Activated CD8-positive, alpha-beta T cell treated with anti-CD3 and anti-CD28 coated beads for 36 hours (primary cell): ENCODE measurements at places on chromosomes 12 and 14. TPM values are rescaled to one million over a fixed set of nuclear protein-coding genes. Genes with fewer than 3 reads are reported as not detected.

DNA sequence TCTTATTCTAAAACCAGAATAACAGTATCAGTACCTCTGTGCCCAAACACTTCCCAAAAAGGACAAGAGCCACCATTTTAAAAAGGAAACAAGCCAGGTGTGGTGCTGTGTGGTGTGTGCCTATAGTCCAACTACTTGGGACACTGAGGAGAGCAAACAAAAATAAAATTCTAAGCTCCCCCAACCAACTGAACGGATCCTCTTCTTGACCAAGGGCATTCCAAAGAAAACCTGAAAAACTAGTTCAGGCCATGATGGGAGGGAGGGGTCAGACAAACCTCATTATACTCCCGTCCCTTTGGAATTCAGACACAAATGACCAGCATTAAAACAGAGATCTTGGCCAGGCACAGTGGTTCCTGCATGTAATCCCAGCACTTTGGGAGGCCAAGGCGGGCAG, 20.5 kb downstream of the SLC11A2 start:
- no peak for DNase-seq

DNA sequence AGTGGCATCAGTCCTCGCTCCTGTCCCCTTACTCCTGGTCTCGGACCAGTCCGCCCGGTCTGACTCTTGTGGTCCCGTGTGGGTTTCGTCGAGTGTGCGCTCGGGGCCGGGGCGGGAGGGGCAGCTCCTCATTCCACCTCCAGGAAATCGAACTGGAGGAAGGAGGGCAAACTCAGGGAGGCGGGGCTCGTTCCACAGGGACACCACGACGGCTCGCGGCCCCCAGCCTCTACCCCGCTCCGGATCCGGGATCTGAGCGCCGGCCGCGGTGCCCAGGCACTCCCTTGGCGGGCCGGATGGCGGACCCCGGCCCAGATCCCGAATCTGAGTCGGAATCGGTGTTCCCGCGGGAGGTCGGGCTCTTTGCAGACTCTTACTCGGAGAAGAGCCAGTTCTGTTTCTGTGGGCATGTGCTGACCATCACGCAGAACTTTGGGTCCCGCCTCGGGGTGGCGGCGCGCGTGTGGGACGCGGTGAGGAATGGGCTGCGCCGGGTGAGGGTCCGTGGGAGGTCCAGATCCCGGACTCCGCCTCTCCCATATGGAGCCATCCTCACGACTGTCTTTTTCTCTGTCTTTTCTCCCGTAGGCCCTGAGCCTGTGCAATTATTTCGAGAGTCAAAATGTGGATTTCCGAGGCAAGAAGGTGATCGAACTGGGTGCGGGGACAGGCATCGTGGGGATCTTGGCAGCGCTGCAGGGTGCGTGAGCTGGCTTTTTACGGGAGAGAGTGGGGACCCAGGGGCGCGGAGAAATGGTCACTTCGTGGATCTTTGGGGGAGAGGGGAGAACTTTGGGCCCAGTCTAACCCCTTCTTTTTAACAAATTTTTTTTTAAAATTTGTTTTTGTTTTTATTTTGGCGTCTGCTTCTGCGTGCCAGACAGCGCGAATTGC, at the start of gene EEF1AKMT3:
Gene EEF1AKMT3 (plus strand): TSS at position 186 of the 894 bp plus-strand sequence. CDS start 111 bp downstream, at position 297.
- peak; percentile 53 for DNase-seq

DNA sequence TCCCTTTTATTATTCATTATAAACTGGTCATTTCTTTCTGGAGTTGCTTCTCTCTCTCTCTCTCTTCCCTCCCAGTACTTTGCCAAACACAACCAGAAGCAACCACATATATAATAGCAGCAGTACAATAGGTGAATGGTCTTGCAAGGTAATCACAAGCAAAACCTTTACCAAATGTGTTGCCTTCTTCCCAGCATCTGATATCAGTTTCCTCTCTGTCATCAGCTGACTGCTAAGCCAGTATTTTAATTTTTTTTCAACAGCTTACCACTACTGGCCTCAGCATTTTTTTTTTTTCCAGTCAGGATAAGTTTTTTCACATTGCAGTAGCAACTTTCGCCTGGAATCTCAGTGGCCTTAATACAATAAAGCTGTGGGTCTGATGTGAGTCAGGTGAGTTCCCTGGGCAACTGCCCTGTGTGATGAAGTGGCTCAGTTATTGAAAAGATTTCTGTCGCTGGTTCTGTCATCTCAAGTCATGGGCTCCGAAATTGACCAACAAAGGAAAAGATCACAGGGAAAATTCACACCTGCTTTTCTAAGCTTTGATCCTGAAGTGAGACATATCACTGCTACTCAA, 282.5 kb upstream of the AMIGO2 start:
- peak; percentile 26 for DNase-seq

- no peak for DNase-seq
Observed at GRCh38 chr12:49161092-49161795, 27.6 kb downstream of the TUBA1A start.

- no peak for DNase-seq
Observed at GRCh38 chr14:80844872-80845271, 96.7 kb downstream of the CEP128 start.

DNA sequence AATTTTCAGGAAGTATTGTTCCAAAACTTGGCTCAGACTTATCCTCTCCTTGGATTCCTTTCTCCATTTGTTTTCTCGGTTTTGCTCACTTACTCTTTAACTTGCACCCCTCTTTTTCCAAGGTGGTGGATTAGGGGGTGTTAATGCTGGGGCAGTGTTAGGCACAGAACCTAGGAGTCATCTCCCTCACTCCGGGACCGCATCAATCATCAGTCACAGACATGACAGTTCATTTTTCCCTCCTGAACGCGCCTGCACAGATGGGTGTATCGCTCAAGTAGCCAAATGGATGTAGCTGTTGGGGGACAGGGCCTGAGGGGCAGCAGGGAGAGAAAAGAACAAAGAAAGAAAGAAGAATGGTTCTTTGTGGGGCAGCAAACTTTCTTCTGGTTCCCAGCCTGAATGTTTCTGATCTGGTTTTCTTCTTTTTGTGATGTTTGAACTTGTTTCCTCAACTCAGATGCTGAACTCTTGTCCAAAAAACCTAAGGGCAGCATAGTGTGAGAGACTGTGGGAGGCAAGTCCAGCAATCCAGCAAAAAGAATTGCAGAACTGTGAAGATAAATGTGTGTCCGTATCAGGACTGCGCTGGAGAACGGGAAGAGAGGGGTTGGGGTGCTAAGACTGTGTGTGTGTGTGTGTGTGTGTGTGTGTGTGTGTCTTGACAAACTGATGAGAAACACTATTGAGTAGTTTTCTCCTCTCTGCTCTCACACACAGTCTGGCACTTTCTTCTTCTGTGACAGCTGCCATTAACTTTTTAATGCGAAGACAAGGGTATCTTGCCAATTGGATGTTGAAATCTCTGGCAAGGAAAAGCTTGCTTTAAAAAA, 131.1 kb downstream of the FBXL14 start:
- DNase-seq: no peak

GRCh38 chr14:75705014-75705413, 44.0 kb downstream of the TTLL5 start:
- DNase-seq: no peak

DNA sequence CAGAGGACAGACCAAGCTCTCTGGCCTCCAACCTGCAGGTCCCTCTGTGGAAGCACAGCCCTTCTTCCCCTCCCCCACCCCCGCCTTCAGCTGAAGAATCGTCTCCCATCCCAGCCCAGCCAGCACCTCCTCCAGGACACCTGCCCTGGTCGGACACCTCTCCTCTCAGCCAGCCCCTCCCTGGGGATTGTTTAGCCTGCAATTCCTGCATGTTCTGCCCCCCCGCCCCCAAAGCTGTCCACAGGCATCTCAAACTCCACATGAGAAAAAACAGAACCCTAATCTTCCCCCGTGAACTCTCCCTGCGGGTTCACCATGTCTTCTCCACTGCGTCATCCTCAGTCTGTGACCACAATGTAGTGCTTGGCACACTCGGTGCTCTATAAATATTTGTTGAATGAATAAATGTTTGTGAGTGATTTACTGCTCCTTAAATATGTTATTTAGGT, 24.1 kb downstream of the PRIMA1 start:
- DNase-seq: no peak

- DNase-seq: no peak
Observed at GRCh38 chr12:2775431-2775830, 19.3 kb upstream of the FKBP4 start.

DNA sequence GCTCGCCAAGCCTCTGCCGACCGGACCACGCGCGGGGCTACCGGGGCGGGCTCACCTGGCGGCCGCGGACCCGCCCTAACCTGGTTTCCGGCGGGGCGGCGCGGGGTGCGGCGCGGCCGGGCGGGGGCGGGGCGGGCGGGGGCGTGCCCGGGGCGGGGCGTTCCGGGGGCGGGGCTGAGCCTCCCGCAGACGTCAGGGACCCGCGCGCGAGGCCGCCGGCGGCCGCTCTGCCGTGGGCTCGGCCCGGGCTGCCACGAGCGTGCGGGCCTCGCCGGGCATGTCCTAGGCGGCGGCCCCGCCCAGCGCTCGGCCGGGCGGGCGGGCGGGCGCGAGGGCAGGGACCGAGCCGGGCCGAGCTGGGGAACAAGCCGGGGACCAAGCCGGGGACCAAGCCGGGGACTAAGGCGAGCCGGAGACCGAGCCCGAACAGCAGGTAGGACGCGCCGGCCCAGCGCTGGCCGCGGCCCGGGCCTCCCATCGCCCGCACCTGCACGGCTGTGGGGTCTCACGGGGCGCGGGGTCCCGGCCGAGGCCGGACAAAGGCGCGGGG, at the start of gene CEP170B:
Gene CEP170B (plus strand): TSS at position 188 of the 550 bp plus-strand sequence. CDS start 3,183 bp downstream, outside the sequence.
- no peak for DNase-seq

- no peak for DNase-seq
Observed at GRCh38 chr14:102445066-102445465, 64.5 kb downstream of the ANKRD9 start.

DNA sequence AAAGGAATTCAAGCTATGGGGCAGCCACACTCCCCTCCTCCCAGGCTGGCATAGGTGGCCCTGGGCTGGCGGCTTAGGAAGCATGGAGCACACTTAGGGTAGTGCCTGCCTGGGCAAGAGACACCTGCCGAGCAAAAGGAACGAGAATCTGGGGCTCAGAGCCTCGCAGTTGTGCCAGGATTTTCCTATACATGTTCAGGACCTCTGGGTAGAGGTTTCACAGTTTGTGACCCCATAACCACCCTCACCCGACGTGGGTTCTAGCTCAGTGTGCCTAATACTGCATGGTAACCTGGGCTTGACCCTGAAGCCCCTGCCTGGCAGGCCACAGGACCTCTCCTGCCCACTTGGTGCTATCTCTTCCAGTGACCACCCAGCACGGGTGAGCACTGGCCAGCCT, 99.5 kb downstream of the FBXL14 start:
- DNase-seq: no peak

DNA sequence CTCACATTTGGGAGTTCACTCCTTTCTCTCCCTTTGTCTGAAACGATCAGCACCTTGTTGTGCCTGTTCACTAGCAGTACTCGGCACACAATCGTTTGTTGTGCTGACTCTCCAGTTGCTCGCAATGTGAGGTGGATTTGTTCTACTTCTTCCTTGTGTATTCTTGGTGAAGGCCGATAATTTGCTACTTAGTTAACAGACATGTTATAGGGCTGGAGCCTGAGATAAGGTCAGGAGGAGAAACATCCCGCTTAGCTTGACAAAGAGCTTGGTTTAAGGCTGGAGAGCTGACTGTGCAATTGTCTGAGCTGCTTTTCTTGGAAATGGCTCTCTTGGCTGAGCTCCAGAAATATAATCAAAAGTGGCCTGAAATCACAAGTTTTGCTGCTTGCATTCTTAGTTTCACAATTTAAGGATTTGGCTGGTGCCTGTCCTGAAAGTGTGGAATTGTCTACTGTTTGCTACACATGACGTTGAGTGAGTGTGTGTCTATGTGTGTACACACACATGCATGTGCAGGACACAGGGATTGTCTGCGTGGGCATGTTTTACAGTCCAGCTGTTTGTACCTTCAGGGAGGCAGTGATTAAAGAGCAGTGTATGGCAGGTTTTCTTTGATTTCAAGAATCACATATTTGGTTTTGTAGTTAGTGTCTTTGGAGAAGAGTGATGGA, 77.7 kb downstream of the ARF6 start:
- DNase-seq: peak; percentile 28

DNA sequence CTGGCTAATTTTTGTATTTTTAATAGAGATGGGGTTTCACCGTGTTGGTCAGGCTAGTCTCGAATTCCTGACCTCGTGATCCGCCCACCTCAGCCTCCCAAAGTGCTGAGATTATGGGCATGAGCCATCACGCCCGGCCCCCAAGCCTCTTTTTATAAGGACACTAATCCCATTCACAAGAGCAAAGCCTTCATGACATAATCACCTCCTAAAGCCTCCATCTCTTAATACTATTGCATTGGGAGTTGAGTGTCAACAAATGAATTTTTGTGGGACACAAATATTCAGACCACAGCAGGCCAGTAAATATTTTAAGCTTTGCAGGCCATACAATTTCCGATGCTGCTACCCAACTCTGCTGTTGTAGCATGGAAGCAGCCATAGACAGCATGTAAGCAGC, 10.9 kb downstream of the RNF212B start:
- no peak for DNase-seq

- DNase-seq: peak; percentile 7
Observed at GRCh38 chr14:71321574-71322315, 414.5 kb downstream of the PCNX1 start.

DNA sequence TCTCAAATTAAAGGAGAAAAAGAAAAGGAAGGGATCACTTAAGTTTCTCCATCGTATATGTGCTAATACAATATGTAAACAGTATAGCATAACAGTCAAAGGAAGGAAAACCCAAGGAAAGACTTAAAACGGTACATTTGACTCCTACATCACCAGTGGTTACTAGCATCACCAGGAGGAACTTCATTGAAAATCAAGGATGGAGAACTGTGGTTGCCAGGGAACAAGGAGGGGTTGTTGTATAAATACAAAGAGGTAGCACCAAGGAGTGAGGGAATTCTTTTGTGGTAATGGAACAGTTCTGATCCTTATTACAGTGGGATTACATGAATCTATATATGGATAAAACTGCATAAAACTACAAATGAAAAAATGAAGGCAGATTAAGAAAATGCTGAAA, 1.6 kb downstream of the ZFYVE26 start:
- no peak for DNase-seq

- no peak for DNase-seq
Observed at GRCh38 chr12:23399402-23399933, 550.0 kb downstream of the SOX5 start.

CLEC4D gene
- total RNA-seq: not detected

PKP2 gene
- 0.13 TPM for total RNA-seq

IL26 gene
- total RNA-seq: not detected

FICD gene
- total RNA-seq: 3.4 TPM

TIGAR gene
- total RNA-seq: 8.2 TPM

KRT72 gene
- total RNA-seq: 0.32 TPM

RNASE1 gene
- total RNA-seq: not detected

PCED1B gene
- total RNA-seq: 119 TPM

SDR9C7 gene
- total RNA-seq: not detected
